Stimulated activated CD4-positive, alpha-beta T cell treated with anti-CD3 and anti-CD28 coated beads, Interleukin-12 subunit alpha, Interleukin-12 subunit beta, amount 100 ng/mL, for 24 hours (primary cell): ENCODE measurements at places on chromosomes 6 and 20.

GRCh38 chr20:22557403-22558276 lies 26.7 kb downstream of the FOXA2 start:
- no peak for DNase-seq

DNA sequence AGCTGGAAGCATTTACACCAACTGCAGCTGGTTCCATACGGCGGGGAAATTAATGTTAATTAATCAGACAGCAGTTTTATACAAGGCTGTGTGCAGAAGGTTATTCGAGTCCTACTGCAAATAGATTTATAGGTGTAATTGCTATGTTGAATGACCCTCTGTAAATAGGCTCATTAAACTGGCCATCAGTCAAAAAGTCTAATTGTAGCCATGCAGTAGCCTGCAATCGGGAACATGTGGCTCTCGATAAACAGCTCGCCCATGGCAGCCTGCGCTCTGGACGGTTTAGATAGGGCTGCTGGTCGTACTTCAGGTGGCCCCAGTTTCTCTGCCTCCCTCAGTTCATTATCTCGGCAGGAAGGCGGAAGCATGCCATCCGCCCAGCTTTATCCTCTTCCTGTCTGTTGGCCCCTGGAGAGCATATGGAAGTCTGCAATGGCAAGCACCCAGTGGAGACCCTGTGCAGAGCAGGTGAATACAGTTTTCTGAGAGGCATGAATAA lies 143.2 kb downstream of the MBOAT1 start:
- DNase-seq: no peak

GRCh38 chr6:111603685-111604084 lies 2.0 kb downstream of the TRAF3IP2 start:
- no peak for DNase-seq

- DNase-seq: no peak
These were observed 99.9 kb upstream of the PMEPA1 start for GRCh38 chr20:57809661-57810172.

GRCh38 chr6:129312880-129313279 lies 397.1 kb downstream of the ARHGAP18 start:
- no peak for DNase-seq

- DNase-seq: no peak
These were observed 1066.8 kb upstream of the CITED2 start for GRCh38 chr6:140441256-140441655.

DNA sequence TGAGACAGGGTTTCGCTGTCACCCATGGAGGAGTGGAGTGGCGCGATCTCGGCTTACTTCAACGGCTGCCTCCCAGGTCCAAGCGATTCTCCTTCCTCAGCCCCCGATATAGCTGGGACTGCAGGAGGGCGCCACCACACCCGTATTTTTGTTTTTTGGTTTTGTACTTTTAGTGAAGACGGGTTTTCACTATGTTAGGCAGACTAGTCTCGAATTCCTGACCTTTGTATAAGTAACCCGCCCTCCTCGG lies 115.4 kb upstream of the BTN3A2 start:
- DNase-seq: no peak

DNA sequence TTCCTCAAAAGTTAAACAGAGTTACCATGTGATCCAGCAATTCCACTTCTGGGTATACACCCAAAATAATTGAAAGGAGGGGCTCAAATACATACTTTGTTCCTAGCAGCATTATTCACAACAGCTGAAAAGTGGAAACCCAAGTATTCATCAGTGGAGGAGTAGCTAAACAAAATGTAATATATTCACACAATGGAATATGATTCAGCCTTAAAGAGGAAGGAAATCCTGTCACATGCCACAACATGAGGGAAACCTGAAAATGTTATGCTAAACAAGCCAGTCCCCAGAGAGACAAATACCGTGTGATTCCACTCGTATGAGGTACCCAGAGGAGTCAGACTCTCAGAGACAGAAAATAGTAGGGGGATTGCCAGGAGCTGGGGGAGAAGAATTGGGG lies 44.5 kb downstream of the PXDC1 start:
- DNase-seq: no peak

DNA sequence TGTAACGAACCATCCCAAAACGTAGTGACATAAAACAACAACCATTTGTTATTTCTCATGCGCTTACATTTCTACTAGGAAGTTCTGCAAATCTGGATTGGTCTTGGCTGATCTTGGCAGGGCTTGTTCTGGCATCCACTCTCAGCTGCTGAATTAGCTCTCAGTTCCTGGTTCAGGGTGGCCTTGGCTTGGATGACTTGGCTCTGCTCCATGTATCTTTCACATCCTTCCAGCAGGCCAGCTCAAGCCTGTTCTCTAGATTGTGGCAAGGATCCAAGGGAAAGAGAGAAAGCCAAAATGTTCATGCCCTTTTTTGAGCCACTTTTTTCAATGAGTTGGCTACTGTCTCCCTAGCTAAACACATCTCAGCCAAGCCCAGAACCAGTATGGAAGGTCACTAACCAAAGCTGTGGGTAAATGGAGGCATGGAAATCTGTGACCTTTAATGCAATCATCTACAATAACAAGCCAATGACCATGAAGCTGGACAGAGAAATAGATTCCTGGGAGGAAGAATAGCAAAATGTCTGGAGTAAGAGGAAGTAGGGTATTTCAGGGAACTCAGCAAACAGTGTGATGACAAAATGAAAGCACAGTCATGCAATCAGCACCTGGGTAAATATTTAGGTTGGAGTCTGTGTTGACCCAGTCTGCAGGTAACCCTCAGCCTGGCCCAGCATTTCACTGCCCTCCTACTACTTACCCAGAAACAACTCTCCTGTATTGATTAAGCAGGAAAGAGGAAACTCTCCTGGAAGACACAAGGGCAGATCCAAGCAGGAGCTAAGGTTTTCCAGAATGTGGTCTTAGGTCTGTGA lies 32.7 kb upstream of the SNAP25 start:
- no peak for DNase-seq

- DNase-seq: no peak
These were observed 8.7 kb downstream of the SNX21 start for GRCh38 chr20:45842169-45842812.

- DNase-seq: no peak
These were observed 169.9 kb downstream of the CARMIL1 start for GRCh38 chr6:25448965-25449538.

DNA sequence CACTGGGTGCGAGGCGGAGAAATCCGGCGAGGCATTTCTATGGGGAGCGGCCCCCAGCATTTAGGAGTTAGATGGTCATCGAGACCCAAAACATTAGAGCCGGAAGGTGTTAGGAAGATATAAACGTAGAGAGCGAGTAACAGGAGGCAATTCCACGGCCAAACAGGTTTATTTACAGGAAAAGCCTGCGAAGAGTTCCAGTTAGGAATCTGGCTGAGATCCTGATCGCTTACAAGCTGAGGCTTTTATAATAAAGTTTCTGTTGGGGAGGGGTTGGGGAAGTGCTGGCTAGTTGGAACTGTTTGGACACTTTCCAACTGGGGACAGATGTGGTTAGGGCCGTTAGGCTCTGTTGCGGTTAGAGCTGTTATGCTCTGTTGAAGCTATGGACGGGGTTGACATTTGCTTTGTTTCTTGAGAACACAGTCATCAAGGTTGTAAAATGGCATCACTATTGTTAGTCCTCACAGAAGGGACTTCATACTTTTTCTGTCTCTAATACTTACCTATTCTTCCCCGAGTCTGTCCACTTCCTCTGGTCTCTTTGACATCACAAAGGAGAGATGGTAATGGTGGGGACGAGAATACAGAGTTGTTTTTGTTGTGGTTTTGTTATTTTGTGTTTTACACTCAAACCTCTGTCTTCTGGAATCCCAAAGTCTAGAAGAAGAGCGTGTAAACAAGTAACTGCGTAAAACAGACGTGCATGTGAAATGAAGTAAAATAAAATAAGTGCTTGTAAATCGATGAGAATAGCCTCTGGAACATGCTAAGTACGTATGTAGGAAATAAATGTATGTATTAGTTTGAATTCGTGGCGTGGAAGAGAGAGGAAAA lies 554 bp upstream of the ZSCAN31 start:
- DNase-seq: no peak

DNA sequence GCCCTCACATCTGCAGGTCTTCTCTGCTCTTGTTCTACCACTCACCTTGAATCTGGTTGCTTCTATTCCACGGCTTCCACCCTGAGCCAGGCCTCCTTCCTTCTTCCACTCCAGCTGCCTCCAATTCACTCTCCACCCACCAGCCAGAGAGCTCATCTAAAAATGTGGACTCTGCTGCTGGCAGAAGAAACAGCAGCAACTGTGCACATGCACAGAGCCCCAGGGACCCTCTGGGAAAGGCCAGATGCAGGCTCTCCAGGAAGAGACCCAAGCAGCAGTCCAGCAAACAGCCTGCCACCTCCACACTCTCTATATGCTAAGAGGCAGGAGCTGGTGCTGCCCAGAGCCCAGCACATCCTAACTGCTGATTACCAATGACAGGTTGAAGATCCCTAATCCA lies 162.6 kb upstream of the TOP1 start:
- DNase-seq: no peak

DNA sequence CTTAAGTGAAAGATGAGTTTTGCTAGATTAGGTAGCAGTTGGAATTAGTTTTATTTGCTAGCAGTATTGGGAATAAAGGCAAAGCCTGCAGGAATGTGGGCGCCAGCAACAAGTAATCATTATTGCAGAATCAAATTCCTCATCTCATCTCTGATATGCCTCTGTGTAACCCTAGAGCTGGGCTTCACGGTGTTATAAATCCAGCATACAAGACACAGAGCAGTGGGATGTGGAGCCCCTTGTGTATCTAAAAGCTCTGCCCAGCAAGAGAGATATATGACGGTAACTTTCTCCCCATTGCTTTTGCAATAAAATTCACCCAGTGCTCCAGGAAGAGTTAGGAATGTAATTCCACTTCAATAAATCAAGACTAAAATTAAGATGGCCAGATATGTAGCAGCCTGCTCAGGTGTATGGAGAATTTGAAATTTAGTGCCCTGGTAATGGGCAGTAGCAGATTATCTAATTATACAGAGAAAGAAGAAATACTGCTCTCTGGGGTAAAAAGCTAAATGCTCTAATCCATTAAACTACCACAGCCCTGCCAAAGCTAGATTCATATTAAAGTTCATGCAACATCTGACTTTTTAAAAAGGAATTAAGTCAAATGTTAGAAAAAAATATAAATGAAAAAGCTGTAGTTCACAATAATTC lies 5.6 kb upstream of the BLOC1S5 start:
- no peak for DNase-seq

GRCh38 chr6:139523986-139524385 lies 149.5 kb upstream of the CITED2 start:
- DNase-seq: no peak

GRCh38 chr6:154071711-154072110 lies 32.7 kb downstream of the OPRM1 start:
- DNase-seq: no peak

GRCh38 chr6:135144673-135145062 lies 36.4 kb upstream of the MYB start:
- no peak for DNase-seq

DNA sequence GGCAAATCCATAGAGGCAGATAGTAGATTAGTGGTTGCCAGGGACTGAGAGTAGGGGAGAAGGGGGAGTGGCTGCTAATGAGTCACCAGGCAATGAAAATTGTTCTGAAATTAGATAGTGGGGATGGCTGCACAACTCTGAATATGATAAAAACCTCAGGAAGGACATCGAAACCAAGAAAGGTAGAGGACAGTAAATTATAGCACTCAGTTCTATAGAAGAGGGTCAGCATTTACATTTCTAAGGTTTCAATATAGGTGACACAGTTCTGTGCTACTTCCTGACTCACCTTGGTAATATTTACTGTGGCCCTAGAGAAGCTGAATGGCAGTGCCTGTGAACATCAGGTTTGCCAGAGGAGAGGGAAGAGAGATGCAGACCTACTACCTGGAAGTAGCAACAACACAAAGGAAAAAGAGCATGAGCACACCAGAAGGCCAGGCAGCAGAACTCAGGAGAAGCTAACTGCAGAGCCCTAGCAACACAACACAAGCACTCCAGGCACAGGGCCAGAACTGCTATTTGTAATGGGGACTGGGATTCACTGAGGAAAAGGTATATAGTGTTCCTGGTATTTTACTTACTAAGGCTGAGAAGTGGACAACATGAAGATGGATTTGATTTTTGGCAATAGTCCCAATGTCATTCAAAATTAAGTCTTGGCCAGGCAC lies 75.9 kb downstream of the PLCG1 start:
- no peak for DNase-seq

DNA sequence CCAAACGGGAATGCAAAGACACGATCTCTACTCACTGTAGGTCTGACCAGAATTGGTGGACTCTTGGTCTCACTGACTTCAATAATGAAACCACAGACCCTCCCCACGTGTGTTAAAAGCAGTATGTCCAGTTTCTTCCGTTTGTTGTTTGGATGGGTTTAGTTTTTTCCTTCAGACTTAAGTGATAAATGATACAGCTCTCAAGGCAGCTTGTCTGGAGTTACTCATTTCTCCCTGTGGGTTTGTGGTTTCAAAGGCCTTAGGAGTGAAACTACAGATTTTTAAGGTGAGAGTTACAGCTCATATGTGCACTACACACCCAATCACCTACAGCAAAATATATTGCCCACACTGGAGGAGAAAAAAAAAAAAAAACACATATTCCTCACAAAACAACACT lies 86.7 kb upstream of the STMND1 start:
- DNase-seq: no peak

DNA sequence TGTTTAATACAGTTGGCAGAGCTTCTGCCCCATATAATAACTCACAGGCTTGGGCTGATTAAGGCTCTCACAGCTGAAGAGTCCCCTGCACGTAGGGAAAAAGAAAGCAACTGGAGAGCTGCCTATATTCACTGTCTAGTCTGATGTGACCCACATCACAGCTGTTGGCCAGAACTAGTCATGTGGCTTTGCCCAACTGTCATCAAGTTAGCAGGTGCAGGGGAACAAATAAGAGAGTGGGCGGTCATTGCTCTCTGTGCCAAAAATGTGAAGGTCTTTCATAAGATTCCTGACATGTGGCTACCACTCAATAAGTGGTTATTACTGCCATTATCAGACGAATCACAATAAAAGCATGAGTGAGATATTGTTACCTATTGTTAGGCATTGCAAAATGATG lies 665.2 kb downstream of the DOK5 start:
- no peak for DNase-seq

- DNase-seq: no peak
These were observed 66.1 kb downstream of the B4GALT5 start for GRCh38 chr20:49647550-49647949.

GRCh38 chr20:47973519-47974233 lies 188.4 kb upstream of the SULF2 start:
- no peak for DNase-seq

GRCh38 chr6:37725957-37726356 lies 28.3 kb upstream of the MDGA1 start:
- no peak for DNase-seq

- no peak for DNase-seq
These were observed 100.2 kb upstream of the TIAM2 start for GRCh38 chr6:154894902-154895301.

DNA sequence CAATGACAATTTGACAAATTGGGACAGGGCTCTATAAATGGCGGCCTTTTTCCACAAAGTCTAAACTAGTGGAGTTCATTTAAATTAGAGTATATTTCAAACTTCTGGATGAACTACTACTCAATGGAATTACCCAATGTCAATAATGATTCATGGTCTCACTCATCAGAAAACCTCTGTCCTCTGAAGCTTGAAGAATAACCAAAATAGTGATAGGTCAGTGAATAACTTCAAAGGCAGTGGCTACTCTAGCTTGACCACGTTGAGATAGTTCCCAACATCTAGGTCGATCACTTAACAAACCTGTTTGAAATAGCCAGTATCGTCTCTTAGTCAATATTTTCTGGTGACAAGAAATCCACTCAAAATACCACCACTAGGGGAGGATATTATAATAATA lies 197.6 kb downstream of the HDGFL1 start:
- DNase-seq: no peak

GRCh38 chr6:137309078-137309762 lies 90.0 kb upstream of the IFNGR1 start:
- DNase-seq: no peak
